Sciatic nerve (tissue), 2 donors: ENCODE measurements at places on chromosomes 3 and 15. TPM values are rescaled to one million over a fixed set of nuclear protein-coding genes. Genes with fewer than 3 reads are reported as not detected.
A peak's percentile ranks its signal among the peaks of the same experiment; 100 is the strongest.

DNA sequence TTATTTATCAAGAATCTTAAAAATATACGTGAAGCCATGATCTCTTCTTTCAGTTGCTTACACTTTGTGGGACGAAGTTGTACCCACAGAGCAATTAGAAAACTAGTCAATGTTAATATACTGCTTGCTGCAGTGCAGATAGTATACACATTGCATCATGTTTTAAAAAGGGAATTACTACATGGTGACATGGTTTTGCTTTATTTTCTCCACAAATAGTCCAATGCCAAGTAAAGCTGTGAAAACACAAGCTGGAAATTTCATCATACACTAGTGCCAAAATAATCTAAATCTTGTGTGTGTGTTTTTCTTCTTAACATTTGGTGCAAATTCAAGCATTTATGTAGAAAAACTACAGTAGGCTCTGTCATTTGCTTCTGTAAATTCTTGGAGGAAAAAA lies 233.0 kb downstream of the EPHA3 start:
- no peak for DNase-seq

The FGF12 gene
- total RNA-seq, result 3.2 TPM

GRCh38 chr3:119978554-119979208 lies 115.6 kb downstream of the GSK3B start:
- no peak for DNase-seq

The ANKRD63 gene
- not detected for total RNA-seq

The PCOLCE2 gene
- 22.6 TPM for total RNA-seq

GRCh38 chr15:101024073-101024695 lies 105.0 kb downstream of the LRRK1 start:
- DNase-seq, result peak; percentile 79

- DNase-seq, result no peak
These were observed 57.9 kb downstream of the KLF13 start for GRCh38 chr15:31384568-31384967.

GRCh38 chr3:186839874-186840641 lies 2.5 kb upstream of the ADIPOQ start:
- no peak for DNase-seq

The PEX11A gene
- total RNA-seq, result 6.2 TPM

DNA sequence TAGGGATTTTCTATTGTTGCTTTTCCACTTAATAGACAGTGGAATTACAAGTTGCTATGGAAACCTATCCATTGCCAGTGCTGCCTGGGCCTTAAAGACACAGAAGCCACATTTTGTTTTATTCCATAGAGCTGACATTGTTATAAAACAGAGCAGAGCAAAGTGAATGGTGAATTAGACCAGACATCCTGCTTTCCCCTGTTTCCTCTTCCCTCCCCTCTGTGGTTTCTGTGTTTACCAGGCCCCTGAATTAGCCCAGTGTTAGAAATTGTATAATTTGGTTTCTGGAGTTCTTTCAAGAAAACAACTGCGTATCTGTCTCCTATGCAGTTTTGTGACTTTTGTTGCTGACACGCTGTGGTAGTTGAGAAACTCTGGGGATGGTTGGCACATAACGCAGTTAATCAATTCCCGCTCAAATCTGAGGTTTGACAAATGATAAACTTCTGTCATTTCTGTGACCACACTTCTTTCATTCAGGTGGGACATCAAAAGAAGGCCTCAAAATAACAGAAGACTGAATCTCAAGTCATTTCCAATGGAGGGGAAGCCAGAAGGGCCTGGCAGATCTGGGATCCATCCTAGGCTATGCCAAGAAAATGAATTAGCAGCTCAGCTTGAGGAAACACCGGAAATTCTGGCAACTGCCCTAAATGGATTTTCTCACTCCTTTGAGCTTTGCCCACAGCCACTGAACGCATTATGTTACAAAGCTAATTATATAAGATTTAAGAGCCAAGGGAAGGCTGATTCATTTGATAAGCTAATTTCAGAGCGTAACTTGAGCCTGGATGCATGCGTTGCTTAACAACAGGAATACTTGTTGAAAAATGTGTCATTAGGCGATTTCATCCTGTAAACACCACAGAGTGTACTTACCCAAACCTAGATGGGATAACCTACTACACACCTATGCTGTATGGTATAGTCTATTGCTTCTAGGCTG lies 46.9 kb downstream of the NR1D2 start:
- no peak for DNase-seq

- DNase-seq, result no peak
These were observed 1.1 kb downstream of the SNRK start for GRCh38 chr3:43287500-43287873.

DNA sequence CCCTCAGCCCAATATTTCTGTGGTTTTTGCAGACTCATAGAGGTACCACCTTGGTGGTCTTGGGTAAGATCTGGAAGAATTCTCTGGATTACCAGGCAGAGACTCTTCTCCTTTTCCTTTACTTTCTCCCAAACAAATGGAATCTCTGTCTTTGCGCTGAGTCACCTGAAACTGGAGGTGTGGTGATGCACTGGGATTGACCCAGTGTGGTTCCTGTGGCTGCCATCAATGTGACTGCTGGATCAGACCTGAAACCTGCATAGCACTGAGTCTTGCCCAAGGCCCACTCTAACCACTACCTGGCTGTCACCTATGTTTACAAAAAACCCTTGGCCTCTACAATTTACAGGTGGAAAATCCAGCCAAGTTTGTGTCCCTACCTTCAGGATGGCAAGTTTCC lies 295.3 kb downstream of the RBMS3 start:
- no peak for DNase-seq

- DNase-seq, result no peak
These were observed 30.5 kb upstream of the TMEM42 start for GRCh38 chr3:44831232-44831631.

GRCh38 chr15:90178468-90179435 lies 22.4 kb upstream of the SEMA4B start:
- DNase-seq, result no peak

GRCh38 chr3:104385421-104385820 lies 981.3 kb upstream of the ALCAM start:
- no peak for DNase-seq

DNA sequence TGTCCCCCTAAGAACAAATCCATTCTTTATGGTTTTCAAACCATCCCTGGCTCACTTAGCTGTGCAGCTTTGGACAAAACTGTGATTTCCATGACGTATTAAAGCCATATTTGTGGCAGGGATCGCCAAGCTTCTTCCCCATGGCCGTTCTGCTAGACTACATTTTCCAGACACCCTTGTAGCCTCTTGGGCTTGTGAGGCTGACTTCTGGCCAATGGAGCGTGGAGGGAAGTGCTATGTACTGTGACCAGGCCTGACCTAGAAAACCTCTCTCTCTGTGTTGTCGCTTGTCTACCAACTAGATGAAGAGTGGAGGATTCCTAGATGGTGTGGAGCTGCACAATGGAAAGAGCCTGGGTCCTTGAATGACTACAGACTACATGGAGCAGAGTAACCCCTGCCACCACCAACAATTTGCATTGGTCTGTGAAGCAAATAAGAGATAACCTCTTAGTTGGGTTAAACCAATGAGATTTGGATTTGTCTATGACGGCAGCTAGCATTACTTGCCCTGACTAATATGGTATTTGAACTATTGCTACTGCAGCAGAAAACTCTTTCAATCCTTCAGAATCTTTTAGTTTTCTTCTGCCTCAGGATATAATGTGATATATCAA lies 22.1 kb upstream of the MGLL start:
- no peak for DNase-seq

The CNBP gene
- total RNA-seq, result 321 TPM

DNA sequence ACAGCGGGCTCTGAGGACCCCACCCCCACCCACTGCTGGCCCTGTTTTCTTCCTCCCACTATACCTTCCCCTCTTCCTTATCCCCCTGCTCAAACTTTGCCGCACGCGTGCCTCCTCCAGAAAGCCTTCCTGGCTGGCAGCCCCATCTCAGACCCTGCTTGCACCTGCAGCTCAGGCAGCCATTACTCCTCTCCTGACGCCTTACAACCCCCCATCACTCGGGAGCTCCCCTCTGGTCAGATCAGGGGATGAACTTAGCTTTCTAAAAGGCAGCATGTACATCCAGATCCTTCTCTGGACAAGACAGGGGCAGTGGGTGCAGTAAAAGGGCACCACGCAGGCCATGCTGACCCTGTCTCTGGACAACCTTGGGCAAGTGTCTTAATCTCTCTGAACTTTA lies 94.5 kb downstream of the SEC22A start:
- no peak for DNase-seq

GRCh38 chr3:12901623-12902045 lies 60.3 kb upstream of the RPL32 start:
- no peak for DNase-seq

GRCh38 chr3:4748701-4749378 lies 230.4 kb upstream of the BHLHE40 start:
- DNase-seq, result no peak

- peak; percentile 81 for DNase-seq
These were observed at the start of gene HYAL2 for GRCh38 chr3:50322386-50323091. Gene HYAL2 (minus strand): TSS chr3:50322745. CDS start chr3:50320489, 2,256 bp downstream.

DNA sequence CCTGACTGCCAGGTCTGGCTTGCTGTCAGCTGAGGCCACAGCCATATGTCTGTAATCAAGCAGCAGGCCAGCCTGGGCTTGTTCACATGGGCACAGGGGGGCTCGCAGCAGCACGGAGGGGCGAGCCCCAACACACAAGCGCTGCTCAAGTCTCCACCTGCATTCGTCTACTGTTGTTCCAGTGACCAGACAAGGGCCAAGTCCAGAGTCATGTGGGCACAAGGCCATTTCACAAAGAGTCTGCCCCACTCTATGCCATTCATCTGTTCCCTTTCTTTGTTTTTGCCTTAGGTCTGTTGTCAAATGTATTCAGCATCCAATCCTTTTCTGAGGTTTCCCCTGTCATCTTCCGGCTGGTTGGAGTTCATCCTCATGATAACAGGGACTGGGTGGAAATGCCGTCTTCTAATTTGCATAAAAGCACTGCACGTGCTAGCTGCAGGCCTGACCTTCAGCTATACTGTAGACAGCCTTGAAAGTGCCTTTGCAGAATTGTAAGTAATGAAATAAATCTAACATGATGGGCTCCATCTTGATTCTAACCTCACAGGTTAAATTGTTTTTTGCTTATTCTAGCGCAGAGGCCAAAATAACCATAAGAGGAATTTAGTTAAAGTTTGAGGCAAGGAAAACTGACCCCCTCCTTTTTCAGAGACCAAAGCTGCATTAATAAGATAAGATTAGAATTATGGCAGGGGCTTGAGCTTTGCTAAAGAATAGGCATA lies 28.6 kb upstream of the KBTBD12 start:
- no peak for DNase-seq

DNA sequence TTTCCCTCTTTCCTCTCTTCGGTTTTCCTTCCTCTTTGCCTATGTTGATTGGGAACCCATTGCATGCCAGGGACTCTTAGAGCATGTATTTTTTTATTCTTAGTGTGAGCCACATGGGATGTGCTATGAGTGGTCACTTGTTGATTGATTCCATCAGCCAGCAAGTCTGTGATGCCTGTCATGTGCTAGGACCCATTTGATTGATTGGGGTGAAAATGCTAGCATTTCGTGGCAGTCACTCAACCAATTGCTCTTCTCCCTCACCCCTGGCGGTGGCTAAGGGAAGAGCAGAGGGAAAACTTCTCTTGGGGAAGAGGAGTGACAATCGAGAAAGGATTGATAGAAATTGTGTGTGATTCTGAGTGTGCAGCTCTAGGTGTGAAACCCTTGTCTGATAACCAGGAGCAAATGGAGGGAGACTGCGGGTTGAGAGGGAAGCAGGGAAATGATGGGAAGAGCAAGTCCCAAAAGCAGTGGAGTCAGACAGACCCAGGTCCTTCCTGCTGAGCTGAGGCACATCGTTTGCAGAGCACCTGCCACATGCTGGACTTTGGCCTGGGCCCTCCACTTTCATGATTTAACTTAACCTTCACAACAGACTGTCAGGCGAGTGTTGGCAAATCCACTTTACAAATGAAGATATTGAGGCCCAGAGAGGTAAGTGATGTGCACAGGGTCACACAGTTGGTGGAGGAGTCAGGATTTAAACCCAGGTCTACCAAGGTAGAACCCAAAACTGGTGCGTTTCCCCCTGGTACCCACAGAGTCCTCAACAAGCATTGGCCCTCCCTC lies 40.0 kb downstream of the SLC6A11 start:
- no peak for DNase-seq
